Stimulated activated CD8-positive, alpha-beta memory T cell treated with anti-CD3 and anti-CD28 coated beads, Interleukin-7, amount 100 ng/mL, for 4 hours (primary cell): ENCODE measurements at places on chromosomes 13 and 19.

GRCh38 chr13:76854894-76855293, 31.3 kb downstream of the KCTD12 start:
- DNase-seq = no peak

GRCh38 chr13:90564096-90564495, 783.4 kb upstream of the MIR17HG start:
- DNase-seq = no peak

DNA sequence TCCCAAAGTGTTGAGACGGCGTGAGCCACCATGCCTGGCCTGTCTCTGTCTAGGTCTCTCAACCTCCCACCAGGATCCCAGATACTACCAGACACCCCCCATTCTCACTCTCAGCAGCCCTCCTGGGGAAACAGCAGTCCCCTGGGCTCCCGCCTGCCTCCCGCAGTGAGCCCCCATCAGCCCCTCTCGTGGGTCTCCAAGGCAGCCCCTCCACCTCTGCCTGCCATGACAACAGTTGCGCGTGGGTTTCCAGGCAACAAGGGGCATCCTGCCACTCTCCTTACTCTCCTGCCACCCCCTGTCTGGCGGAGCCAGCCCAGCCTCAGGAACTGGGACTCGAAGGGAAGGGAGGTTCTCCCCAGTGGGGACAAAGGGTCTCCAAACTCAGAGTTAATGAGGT, 5.2 kb downstream of the LRRC4B start:
- no peak for DNase-seq

DNA sequence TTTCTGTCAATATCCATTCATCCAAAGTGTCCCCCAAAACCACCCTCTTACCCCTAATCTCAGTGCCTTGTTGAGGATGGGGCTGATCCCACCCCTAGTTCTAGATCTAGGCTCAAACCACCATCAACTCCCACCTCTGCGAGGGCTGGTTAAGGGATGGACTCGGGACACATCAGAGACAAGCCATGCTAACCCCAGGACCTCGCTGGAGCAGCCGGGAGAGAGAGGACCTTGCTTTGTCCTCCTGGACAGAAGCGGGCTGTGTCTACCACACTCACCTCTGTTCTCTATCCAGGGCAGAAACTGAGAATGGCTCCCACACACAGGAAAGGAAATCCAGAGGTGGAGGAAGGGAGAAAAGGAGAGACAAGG, 90.8 kb upstream of the UQCRFS1 start:
- DNase-seq = no peak

DNA sequence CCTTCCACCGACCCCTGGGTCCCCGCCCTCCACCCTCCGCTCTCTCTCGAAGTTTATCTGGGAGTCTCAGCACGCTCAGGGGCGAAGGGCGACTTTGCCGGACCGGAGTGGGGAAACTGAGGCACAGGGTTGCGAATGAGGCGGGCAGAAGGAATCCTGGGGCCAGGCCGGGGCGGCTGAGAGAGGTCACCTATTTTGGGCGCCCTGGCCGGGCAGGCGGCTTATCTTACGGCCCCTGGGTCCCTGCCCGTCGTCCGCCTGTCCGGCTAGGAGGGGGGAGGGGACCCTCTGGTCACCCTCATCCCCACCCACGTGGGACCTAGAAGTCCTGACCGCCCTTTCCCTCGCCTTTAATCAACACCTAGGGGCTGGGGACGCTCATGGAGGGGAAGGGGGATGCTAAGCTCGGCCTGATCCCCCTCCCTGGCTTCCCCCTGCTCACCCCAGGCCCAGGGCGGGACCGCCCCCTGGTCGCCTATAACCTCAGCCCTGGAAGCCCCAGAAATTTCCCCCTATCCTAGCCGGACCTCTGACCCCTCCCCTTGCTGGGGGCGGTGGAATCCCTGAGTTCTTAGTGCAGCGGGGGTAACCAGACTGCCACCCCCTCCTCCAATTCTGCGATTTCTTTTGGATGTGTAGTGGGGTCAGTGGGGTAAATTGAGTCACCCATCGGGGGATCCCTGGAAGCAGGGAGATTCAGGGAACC, 556 bp downstream of the TRIP10 start:
- no peak for DNase-seq

- no peak for DNase-seq
Measured at GRCh38 chr13:24007979-24008620, 110.8 kb upstream of the C1QTNF9B start.

- no peak for DNase-seq
Measured at GRCh38 chr19:30430206-30430734, 58.1 kb downstream of the ZNF536 start.
